D721Med (cell line): ENCODE measurements at places on chromosomes 1 and 21.

- no peak for DNase-seq
Observed at GRCh38 chr1:34371829-34372532, 195.3 kb downstream of the C1orf94 start.

DNA sequence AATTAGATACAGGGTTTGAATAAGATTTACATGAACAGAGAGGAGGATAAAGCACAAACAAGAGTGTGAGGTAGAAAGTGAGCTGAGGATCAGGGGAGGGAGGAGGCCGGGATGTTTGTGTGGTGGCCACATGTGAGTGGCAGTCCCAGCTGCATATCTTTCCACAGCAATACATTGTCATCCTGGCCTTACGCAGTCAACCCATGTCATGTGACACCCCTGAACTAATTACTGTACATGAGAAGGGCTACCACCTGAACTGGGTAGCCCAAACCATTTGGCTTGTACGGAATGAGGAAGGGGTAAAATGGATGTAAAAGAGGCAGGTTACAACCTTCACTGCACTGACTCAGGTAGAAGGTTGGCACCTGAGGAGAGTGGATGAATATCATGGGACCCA is 4.2 kb downstream of the SLAMF7 start:
- DNase-seq = no peak

- no peak for DNase-seq
Observed at GRCh38 chr21:43786807-43787440, 2.5 kb upstream of the RRP1 start.

DNA sequence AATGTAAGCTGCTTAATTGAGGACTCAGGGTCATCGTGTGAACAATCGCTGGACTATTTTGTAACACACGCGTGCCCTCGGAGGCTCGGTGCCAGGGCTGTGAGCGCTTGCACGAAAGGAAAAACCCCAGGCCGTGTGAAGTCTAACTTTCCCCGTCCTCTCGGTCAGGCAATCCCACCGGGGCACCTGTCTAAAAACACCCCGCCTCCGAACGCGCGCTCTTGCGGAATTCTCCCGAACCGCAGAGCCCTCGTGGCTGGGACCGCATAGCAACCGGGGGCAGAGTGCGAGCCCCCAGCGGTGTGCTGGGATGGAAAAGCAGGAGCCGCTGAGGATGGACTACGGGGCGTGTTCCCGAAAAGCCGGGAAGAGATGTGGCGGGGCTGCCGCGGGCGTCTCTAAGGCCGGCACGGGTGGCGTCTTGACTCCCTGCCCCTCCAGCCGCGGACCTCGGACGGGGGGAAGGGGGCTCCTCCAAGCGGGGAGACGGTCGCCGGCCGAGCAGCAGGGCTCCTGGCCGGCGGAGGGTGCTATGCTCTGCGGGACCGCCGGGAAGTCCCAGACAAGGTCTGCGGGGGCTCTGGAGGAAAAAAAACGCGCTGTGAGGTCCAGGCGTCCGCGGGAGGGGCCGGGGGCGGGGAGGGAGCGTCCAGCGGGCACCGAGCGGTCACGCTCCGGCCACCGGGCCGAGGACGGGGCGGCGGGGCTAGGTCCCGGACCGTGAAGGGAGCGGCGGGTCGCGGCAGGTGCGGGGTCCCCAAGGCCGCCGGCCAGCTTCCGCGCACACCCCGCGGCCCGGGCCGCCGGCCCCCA is 936 bp downstream of the ZBTB21 start:
- DNase-seq = no peak

DNA sequence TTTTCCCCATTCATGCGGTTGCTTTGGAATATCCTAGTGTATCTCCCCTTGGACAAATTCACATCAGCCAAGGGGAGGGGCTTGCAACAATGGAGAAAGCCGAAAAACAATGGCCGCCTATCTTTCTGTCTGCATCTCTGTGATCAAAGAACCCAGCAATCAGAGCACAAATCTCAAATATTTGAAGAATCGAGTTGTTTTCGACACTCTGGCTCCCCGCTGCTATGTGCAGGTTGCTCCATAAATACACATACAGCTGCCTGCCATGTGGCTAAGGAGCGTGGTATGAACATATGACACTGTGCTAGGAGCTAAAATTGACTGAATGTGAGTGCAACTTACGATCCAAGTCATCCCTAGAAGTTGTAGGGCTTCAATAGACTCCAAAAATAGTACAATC is 8.5 kb downstream of the CFHR4 start:
- no peak for DNase-seq
